Esophagus squamous epithelium (tissue), 5 donors: ENCODE measurements at places on chromosomes 6 and 20. TPM values are rescaled to one million over a fixed set of nuclear protein-coding genes. Genes with fewer than 3 reads are reported as not detected.

Gene TP53TG5
- not detected for total RNA-seq

Gene HLA-DQB2
- total RNA-seq, result 7.8 TPM

Gene CST7
- 5.5 TPM for total RNA-seq

Gene SYNDIG1
- total RNA-seq, result not detected

Gene GPR6
- total RNA-seq, result not detected
